ENCODE measurements at places on chromosomes 16 and 17.
A peak's percentile ranks its signal among the peaks of the same experiment; 100 is the strongest.

GRCh38 chr17:82101301-82101715 is 3.3 kb upstream of the FASN start:
- no peak for DNase-seq

DNA sequence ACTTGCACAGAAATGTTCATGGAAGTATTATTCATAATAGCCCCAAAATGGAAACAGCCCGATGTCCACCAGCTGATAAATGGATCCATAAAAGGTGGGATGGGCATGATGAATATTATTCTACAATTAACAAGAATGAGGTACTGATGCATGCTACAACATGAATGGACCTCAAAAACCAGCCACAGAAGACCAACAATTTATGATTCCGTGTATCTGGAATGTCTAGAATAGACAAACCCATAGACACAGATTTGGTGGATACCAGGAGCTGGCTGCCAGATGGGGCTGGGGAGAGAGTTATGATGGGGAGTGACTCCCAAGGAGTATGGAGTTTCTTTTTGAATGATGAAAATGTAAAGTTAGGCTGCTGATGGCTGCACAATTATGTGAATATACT is 10.8 kb upstream of the NAGLU start:
- no peak for DNase-seq

DNA sequence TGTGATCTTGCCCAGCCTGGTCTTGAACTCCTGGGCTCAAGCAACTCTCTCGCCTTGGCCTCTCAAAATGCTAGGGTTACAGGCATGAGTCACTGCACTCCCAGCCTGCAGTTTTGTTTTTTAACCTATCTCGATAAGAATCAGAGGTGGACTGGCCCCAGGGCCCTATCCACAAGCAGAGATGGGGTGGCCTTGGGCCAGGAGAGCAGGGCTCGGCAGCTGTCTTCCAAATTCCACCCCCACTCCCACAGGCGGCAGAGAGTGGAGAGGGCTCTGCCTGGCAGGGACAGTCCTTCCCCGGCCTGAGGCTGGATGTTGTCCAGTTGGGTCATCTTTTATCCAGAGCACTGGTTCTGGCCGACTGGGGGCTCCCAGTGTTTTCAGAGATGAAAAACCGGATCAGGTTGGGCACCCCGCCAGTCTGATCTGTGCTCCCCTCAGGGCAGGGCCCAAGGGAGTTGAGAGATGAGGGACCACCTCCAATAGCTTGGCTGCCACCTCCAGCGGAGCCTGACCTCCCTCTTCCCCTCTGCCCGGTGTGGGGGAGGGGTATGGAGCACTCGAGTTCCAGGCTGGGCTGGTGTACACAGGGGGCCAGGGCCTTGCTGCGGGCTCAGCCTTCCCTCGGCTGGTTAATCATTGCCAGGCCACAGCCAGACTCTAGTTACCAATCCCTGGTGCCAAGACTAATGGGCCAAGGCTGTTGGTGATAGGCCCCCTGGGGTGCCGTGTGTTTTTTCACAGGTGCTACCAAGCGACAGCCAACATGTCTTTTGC is 30.3 kb upstream of the MYO15B start:
- DNase-seq: no peak

- DNase-seq: no peak
Measured at GRCh38 chr17:79338152-79338551, 263.5 kb downstream of the ENGASE start.

- no peak for DNase-seq
Measured at GRCh38 chr17:57666201-57666870, 78.8 kb downstream of the CCDC182 start.

DNA sequence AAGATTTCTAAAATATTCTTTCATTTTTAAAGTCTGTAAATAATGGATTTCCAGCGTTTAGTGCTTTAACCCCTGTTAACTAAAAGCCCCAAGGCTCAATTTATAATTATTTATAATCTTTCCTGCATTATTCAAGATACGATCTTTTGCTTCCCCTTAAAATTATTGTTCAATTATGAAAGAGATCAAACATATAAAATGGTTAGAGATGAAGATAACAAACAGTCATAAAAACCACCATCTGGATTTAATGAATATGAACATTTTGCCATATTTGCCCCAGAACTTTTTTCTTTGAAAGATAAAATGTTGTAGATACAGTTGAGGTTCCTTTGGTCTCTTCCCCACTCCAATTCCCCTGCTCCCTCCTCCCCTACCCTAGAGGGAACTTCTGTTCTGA is 17.6 kb downstream of the WWP2 start:
- no peak for DNase-seq

- DNase-seq: no peak
Measured at GRCh38 chr17:72604518-72604917, 483.7 kb downstream of the SOX9 start.

GRCh38 chr17:43628089-43628650 is 33.6 kb downstream of the MEOX1 start:
- no peak for DNase-seq

- DNase-seq: peak; percentile 99
Measured at GRCh38 chr17:4833178-4833940, at the start of gene MINK1. Gene MINK1, plus strand, starts transcription at chr17:4833340. Its CDS starts 244 bp downstream, at chr17:4833584.

DNA sequence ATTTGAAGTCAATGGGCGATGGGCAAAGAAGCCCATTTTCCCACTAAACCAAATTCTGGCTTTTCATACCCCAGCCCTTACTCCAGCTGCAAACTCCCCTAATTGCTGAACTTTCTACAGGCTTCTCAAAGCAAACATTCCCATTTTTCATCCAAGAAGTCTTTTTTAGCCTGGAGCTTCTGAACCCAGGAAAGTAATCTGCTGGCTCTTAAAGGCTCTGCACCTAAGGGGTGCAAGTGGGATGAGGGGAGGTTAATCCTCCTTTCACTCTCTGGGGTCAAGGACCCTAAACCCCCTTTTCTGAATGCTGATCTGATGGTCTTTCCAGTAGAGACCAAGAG is 2.4 kb downstream of the HOXB7 start:
- no peak for DNase-seq

GRCh38 chr16:88570691-88571092 is 489 bp downstream of the ZC3H18 start:
- no peak for DNase-seq

DNA sequence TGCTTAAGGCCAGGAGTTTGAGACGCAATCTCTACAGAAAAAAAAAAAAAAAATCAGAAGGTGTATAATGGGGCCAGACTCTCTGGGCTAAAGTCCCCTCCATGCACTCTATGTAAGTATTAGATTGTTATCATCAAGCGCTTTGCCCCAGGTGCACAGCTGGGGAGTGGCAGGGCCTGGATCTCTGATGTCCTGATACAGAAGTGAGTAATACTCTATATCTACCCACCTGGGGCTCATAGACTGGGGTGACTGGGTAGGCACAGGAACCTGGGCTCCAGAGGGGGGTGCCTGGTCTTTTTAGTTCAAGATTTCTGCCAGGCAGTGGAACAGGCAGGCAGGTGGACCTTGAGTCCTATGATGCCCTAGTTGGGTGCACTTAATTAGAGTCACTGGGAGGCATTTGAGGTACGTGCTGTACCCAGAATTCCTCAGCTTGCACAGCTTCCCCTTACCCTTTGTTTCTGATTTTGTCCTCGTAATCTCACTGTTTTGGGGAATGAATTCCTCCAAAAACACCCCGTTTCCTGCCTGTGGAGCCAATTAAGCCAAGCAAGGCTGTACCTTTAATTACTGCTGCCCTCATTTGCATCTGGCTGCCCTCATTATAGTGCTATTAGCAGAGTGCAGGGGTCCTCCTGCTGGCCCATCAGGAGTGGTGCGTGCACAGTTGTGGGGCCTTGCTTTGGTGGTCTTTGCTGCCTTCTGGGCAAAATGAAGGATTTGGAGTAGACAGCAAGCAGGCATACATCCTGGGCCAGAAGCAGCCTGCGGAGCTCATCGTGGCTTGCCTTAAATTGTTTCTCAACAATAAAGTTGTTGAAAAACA is 239.0 kb downstream of the SNX29 start:
- no peak for DNase-seq

DNA sequence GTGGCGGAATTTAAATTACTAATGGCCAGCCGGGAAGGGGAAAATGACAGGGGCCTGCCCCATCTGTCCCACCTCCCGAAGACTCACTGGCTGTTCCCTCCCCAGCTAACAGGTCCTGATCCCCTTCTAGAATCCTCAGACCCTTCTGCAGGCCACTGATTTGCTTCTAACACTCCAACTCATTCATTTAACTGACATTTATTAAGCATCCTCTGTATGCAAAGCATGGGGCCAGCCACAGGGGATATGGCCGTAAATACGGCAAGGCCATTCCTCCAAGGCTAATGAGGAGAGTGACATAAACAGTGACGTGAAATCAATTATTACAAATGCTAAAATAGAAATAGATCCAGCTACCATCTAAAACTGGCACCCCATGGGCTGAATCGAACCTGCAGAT is 195.3 kb downstream of the GSG1L start:
- DNase-seq: no peak

- DNase-seq: no peak
Measured at GRCh38 chr16:84453061-84453752, 51.3 kb downstream of the MEAK7 start.

GRCh38 chr17:60601447-60602384 is 1.7 kb downstream of the PPM1D start:
- DNase-seq: no peak

Measured in GM12891 (cell line).